Sigmoid colon (tissue), 7 donors: ENCODE measurements at places on chromosomes 5 and 9.

GRCh38 chr9:13555516-13555915, 276.0 kb upstream of the MPDZ start:
- no peak for DNase-seq

- DNase-seq: no peak
Observed at GRCh38 chr5:155299386-155300005, 285.9 kb downstream of the KIF4B start.

DNA sequence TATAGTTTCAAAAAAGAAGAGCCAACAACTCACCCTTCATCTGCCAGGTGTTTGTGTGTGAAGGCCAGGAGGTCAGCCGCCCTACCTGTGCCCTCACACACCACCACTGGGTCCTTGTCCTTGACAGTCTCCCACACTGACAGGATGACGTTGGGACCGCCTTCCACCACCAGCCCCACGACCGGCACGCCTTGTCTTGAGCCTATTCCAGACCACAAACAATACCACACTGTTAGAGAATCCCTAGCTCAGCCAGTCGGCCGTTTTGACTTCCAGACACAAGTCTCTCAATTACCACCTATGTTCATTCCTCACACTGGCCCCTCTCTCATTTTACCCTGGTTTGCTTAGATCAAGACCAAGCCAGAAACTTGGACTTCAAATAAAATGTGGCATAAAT, 66.1 kb downstream of the TRPM6 start:
- no peak for DNase-seq

GRCh38 chr9:37311938-37312708, 110.4 kb upstream of the GRHPR start:
- no peak for DNase-seq

GRCh38 chr5:133144245-133144981, 92.6 kb downstream of the HSPA4 start:
- DNase-seq: no peak

- peak; percentile 73 for DNase-seq
Observed at GRCh38 chr5:4883360-4883759, 256.8 kb upstream of the ADAMTS16 start.

GRCh38 chr5:8952147-8952546, 593.7 kb downstream of the SEMA5A start:
- no peak for DNase-seq

DNA sequence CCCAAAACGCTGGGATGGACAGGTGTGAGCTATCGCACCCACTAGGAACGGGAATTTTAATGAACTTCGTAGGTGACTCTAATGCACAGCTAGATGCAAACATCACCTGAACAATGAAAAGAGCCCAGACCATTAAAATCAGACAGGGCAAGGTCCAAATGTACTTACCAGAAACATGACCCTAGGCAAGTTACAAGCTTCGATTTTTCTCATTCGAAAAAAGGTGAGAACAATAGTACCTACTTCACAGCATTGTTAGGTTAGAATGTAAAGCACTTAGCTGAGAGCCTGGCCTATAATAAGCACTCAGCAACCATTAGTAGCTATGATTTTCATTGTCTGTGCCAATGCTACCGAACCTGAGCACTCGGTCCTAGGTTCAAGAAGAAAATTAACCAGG, 5.8 kb upstream of the KLHL3 start:
- no peak for DNase-seq
